ENCODE measurements at places on chromosomes 7 and 10.
A peak's percentile ranks its signal among the peaks of the same experiment; 100 is the strongest.

DNA sequence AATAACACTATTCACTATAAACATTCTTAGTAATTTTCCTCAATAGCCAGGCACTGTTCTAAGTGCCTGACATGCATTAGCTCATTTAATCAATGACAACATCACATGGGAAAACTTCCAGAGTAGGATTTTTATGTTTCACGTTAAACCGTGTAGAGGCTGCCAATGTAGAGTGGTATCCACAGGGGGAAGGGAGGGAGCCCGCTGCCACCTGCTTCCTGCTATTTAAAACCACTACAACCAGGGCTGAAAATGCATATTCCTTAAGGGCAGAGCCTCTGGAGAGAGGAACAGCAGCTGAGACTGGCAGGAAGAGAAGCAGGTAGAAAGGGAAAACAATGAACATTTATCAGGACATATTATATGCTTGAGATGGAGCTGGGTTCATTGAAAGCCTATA, 684.3 kb upstream of the AUTS2 start:
- DNase-seq: no peak

GRCh38 chr7:99267841-99268576, 4.6 kb upstream of the MYH16 start:
- DNase-seq: peak; percentile 32

DNA sequence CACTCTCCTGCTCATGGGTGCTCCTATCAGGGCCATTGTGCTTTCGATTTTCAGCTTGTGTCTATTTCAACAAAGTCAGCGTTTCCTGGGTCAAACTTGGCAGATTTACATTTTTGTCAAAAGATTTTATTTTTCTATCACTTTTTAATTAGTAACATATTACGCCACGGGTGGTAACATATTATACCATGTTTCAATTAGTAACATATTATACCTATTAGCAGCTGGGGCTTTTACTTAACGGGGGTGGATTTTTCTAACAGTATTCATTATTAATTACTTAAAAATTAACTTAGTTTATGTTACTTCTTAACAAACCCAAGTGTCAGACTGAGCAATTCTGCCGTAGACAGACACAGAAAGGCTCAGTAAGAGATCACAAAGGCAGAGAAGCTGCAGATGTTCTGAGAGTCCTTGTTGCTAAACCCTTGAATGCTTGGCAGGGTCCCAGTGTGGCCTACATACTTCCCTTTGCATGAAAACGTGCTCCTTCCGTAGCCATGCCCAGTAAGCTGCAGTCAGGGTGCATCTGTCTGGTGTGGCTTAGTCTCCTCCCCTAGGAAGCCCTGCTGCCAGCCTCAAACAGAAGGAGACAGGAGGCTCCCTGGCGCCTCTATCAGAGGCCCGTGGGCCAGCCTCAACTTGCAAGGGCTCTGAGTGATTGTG, 263.1 kb upstream of the CXCL12 start:
- no peak for DNase-seq

DNA sequence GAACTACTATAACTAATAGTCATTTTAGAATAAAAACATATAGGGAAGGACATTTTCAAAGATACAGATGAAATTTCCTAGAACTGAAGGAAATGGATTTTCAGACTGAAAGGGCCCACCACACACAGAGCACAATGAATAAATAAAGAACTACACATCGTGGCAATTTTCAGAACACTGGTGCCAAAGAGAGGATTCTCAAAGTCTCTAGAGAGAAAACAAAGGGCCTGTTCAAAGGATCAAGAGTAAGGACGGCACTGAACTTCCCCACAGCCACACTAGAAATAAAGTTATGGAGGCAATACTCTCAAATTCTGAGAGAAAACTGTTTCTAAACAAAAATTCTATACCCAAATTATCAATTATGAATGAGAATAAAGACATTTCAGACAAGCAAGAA, 21.9 kb downstream of the NAPEPLD start:
- DNase-seq: no peak

- no peak for DNase-seq
These were observed 21.1 kb upstream of the BPGM start for GRCh38 chr7:134625550-134625949.

GRCh38 chr10:29715296-29715695, 80.5 kb upstream of the SVIL start:
- DNase-seq: peak; percentile 43

DNA sequence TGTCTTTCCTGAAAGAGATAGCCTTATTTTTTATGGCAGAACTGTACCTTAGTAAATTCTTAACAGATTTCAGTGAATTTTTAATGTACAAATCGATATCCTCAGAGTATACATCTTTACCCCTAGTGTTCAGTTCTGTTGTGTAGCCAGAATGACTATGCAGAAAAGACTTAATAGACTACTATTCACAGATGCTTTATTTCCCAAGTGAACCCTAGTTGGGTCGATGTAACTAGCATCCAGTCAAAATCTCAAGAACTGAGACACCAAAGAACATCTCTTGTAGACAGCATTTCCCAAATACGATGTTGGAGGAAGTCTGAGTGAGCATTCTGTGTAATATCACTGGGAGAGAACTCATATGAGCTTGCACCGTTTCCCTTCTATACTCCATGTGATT, 1.5 kb downstream of the AKR1C3 start:
- no peak for DNase-seq

- no peak for DNase-seq
These were observed 1073.8 kb upstream of the SORCS1 start for GRCh38 chr10:108238261-108238660.

GRCh38 chr10:99396471-99396870, 34.0 kb downstream of the GOT1 start:
- DNase-seq: no peak

- no peak for DNase-seq
These were observed 250.5 kb downstream of the RAB11FIP2 start for GRCh38 chr10:117796130-117796745.

- DNase-seq: peak; percentile 79
These were observed 5.1 kb upstream of the ELFN1 start for GRCh38 chr7:1664711-1665548.

DNA sequence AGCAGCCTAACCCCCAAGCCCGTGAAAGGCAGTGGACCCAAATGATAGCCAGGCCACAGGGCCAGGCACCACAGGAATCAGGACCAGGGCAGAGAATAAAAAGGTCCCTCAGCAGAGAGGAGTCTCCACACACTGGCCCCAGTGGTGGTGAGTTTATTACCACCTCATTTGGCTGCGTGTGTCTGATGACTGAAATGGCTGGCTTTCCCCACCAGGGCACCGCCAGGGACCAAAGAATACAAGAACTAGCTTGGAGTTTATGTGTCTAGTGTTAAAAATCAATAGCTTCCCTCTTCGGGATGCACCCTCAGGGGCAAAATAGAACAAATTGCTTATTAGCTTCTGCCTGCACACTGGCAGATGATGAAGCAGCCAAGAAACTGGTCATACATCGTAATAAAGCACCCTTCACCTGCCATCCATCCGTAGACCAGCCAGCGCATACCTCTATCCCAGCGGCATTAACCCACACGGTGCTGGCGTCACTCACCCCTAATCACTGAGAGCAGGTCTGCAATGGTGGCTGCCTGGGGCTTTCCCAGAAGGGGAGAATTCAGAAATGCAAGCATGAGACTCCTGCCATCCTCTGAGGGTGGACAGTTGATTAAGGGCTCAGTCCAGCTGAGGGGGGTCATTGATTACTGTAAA, 223.7 kb upstream of the ZMIZ1 start:
- no peak for DNase-seq

DNA sequence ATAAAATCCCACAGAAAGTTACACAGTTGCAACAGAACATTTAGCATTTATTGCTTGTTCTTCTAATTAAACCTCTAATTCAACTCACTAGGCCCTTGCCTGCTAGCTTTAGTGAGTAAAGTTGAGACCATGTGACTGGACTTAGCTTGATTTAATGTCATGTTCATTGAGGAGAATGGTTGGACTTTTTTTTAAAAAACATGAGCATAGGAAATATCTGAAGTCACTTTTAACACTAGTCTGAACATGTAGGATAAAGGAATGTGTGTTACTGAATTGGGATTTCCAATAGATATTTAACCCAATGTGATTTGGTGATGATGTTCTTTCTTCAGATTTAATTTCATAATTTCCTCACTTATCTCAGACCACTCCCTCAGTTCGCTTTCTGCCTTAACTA, 24.6 kb upstream of the GLCCI1 start:
- no peak for DNase-seq

DNA sequence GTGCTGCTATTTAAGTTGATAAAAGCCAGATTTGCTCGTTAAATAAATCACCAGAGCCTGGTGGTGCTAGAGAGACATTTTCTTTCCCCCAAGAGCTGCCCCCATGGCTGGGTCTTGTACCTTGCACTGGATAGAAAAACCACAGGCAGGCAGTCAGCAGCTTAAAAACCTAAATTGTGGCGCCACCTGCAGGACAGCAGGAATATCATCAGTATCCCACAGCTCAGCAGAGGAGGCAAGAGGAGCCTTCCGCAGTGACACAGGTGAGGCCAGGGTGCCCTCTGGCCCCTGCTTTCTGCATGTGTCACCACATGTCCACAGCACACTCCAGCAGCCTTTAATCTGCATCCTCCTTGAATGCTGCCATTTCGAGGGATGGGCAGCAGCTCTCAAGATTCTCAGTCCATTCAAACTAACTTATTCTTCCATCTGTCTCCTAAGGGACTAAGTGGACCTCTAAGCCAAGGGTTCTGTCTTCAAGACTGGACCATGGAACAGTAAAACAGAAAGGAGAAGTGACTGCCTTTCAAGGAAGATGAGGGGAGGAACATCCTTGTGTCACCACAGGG, 4.5 kb upstream of the PLXNA4 start:
- peak; percentile 92 for DNase-seq

GRCh38 chr7:101618207-101618839, 10.8 kb downstream of the MYL10 start:
- no peak for DNase-seq

GRCh38 chr7:41824284-41824683, 121.4 kb upstream of the INHBA start:
- no peak for DNase-seq

DNA sequence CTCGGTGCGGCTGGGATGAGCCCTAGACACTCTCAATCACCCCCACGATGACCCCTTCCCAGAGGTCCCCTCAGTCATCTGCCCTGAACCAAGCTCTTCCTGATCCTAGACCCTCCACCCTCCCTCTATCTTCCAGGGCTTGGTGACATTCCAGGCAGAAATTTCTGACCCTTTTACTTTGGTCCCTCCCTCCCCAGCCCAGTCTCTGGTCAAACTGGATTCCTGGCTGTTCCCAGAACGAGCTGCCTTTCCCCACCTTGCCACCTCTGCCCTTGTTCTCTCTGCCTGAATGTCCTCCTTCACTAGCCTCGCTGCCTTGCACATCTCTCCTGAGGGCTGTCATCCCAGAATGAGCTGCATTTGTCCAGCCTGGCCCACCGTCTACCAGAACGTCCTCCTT, 1.3 kb upstream of the CLDN4 start:
- DNase-seq: no peak

- DNase-seq: no peak
These were observed 7.3 kb downstream of the ZNF503 start for GRCh38 chr10:75394221-75394620.

- DNase-seq: peak; percentile 71
These were observed at the start of gene ST7 for GRCh38 chr7:116953372-116953905. Gene ST7 (plus strand): TSS chr7:116953501. CDS start chr7:116953541, 40 bp downstream.

DNA sequence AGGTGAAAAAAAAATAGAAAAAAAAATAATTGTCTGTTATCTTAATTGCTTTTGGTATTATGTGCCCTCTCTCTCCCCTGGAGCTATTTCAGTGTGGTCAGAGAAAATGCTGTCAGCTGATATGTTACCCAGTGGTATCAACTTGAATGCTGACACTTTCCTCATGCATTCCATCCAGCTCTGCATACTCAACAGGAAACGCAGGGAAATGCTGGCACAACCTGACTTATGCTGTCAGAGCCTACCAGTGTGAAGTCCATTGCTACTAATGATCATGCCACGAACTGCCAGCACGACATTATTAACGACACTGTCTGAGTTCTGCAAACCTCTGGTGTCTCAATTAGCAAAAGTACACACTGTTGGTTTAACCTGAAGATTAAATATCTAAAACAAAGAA, 182.8 kb downstream of the ZWINT start:
- no peak for DNase-seq

DNA sequence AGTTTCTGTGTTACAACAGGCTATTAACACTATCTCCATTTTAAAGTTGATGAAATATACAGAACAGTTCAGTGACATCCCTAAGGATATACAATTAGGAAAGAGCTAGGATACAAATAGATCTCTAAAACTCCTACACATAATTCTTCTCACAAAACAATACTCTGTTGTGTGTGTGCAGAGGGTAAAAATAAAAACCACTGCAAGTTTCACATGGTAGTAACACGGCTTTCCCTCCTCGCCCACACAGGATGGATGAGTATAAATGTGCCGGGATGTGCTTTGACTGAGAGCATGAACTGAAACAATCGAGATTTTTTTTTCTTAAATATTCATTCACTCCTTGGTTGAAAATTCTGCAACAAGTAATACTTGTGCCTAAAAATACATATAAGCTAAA, 131.5 kb upstream of the C1QL3 start:
- no peak for DNase-seq

DNA sequence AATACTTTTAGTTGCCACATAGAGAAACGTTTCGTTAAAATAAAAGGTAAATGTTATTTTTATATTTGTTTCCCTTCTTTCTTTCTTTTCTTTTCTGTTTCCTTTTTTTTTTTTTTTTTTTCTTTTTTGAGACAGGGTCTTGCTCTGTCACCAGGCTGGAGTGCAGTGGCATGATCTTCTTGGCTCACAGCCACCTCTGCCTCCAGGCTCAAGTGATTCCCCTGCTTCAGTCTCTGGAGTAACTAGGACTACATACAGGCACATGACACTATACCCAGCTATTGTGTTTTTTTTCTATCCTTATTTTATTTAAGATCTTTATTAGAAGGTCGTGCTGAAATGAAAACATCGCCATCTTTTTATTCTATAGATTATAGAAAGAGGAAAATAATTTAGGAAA, 661.8 kb upstream of the MBL2 start:
- no peak for DNase-seq

DNA sequence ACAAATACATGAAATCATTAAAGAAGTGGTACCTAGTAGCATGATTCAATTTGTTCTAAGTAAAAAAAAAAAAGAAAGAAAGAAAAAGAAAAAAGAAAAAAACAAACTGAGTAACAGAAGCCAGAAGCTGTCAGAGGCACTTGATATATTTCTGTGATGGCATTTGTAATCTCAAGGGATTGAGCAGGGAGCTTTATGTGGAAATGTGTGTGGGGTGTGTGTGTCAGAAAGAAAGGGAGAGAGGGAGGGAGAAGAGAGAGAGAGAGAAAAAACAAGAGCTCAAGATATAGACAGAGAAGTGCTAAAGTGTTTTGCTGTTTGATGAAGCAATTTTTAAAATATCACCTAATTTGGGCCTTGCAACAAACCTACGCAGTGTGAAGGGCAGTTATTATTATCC, 357.6 kb upstream of the PCDH15 start:
- DNase-seq: no peak

DNA sequence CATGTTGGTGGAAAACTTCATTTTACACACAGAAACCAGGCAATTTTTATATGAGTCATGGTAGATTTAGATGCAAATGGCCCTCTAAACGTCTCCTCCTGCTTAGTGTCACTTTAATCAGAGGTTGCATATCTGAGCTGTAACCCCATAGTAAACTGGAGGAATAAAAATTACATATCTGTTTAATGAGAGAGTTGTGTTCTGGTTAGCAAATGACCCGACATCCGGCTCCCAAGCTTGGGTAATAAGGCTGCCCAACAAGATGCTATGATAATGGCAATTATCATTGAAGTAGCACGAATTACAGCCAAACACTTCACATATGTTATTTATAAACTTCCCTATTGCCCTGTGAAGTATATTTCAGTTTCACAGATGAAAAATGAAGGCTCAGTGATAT, 10.6 kb upstream of the ADAM12 start:
- DNase-seq: no peak
